ENCODE measurements at places on chromosomes 16 and 17. TPM values are rescaled to one million over a fixed set of nuclear protein-coding genes. Genes with fewer than 3 reads are reported as not detected.

GRCh38 chr16:75011634-75012307, 12.9 kb downstream of the ZNRF1 start:
- H3K36me3 ChIP-seq, result peaks cover 1% of the 10 kb centered on the region
- no peak overlapping the region for H3K4me3 ChIP-seq
- peak overlapping the region; percentile 1 for H3K27ac ChIP-seq
- H3K4me1 ChIP-seq, result peaks cover 48% of the 10 kb centered on the region
- DNase-seq, result no peak

DNA sequence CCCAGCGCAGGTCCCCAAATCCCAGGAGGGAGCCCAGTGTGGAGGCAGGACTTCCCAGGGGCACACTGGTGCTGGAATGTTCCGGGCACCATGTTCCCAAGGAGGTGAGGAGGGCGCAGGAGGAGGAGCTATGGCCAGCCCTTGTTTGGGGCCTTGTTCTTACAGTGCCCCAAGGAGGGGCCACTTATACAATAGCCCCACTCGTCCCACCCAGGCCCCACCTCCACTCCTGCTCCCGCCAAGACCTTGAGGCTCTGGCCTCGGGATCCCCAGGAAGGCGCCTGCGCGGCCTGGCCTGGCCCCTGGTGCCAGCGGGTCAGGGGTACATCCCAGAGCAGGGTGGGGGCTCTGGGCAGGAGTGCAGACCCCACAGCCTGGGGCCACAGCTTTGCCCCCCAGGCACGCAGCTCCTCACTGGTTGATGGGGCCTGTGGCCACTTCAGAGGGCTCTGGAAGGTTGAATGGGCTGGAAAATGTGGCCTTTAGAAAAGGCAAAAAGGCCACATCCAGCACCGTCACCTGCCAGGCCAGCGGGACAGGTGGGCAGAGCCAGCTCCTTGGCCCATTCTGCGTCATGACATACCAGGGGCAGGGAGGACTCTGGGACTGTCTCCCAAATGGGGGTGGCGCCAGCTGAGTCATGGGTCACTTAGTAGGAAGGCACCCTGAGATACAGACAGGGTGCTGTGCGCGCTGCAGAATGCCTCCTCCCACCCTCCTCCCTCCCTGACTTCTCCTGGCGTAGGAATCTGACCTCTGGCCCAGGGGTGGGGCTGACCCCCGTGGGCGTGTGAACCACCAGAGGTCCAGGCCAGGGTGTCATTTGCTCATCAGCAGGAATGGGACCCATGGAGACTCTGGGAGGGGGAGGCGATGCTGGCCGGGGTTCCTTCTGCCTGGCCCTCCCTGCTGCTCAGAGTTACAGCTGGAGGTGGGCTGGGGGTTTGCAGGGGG, 32.3 kb upstream of the PVALEF start:
- H3K4me1 ChIP-seq, result peaks cover 58% of the 10 kb centered on the region
- H3K4me3 ChIP-seq, result no peak overlapping the region
- no peaks in the 10 kb centered on the region for H3K36me3 ChIP-seq
- H3K27ac ChIP-seq, result no peak overlapping the region
- DNase-seq, result peak; percentile 68

GRCh38 chr17:38663125-38663751, 11.5 kb downstream of the EPOP start:
- H3K4me1 ChIP-seq, result peaks cover 72% of the 10 kb centered on the region
- DNase-seq, result peak; percentile 90
- no peaks in the 10 kb centered on the region for H3K36me3 ChIP-seq
- peaks cover 4% of the 10 kb centered on the region for H3K27me3 ChIP-seq
- H3K4me3 ChIP-seq, result no peak overlapping the region
- H3K27ac ChIP-seq, result no peak overlapping the region

DNA sequence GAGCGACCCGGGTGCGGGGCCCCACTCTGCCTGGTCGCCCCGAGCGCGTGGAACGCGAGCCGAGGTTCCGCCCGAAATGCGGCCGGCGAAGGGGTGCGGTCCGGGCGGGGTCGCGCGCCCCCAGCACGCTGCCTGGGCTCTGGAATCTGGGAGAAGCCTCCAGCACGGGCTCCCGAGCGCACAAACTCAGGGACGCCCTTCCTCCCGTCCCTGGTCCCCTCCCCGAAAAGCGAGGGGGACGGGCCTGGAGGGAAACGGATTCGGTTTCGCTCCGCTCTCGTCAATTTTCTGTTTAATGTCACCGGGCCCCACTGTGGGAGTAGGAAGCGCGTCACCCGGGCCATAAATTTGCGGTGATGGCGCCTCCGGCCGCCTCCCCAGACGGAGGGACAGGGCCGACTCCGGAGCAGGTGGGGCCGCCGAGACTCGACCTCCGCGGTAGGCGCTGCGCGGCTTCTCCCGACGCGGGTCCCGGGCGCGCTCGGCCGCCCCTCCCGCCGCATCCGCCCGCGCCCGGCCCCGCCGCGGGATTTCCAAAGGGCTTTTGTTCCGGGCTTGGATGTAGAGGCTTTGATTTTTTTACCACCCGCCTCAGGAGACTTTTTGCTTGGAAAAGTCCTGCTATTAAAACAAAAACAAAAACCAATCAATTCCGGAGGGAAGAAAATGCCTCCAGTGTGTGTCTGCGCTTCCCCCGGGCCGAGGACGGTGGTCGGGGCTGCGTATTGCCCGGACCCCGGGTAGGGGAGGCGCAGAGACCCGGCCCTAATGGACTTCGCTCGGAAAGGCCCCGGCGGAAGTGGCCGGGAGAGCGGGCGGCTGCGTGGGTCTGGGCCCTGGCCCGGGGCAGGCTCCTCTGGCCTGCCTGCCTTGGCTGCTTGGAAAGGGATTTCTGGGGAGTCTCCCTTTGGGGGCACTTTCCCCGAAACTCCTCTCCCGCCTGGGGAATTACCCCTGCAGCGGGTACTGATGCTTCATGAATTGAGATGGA, 7.9 kb upstream of the BAHCC1 start:
- peaks cover 73% of the 10 kb centered on the region for H3K4me1 ChIP-seq
- H3K4me3 ChIP-seq, result peak overlapping the region; percentile 76
- DNase-seq, result no peak
- peaks cover 14% of the 10 kb centered on the region for H3K27me3 ChIP-seq
- H3K27ac ChIP-seq, result peak overlapping the region; percentile 38
- H3K36me3 ChIP-seq, result no peaks in the 10 kb centered on the region

Gene RBL2
- 35.3 TPM for total RNA-seq

Gene OR4D1
- not detected for total RNA-seq

GRCh38 chr17:40323391-40324381, 14.7 kb downstream of the RARA start:
- no peak overlapping the region for H3K27ac ChIP-seq
- H3K4me3 ChIP-seq, result no peak overlapping the region
- H3K4me1 ChIP-seq, result peaks cover 91% of the 10 kb centered on the region
- no peaks in the 10 kb centered on the region for H3K36me3 ChIP-seq
- no peak for DNase-seq
- H3K27me3 ChIP-seq, result no peaks in the 10 kb centered on the region

DNA sequence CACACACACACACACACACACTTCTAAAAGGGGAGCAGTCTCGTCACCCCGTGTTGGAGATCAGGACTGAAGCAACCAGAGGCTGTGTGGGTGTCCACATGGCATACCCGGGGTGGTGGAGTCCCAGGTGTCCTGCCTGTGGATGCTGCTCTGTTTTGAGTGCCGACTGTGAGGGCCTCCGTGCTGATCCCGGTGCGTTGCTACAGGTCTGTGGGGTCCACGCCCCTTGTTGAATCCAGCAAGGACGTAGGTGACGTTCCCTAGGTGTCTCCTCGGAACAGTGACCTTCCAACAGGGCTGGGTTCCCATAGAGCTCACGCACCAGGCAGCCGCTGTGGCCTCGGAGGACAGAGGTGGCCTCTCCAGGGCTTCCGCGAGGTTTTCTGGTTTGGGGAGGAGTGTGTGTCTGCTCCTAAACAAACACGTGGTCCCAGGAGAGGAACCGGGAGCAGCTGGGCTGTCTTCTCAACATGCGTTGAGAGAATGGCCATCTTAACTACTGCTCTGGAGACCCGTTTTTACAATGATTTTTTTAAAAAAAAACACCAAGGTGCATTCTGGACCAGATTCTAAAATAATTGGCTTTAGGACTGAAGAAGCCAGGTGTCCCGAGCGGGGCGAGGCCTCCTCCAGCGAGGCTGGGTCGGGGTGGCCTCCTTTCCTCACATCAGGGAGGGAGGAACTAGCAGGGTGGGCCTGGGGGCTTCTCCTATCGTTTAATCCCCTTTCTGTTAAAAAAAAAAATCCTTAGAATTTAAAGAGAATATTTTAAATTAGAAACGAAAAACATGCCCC, 100.6 kb upstream of the ZNF750 start:
- H3K4me3 ChIP-seq, result no peak overlapping the region
- H3K27me3 ChIP-seq, result no peaks in the 10 kb centered on the region
- DNase-seq, result no peak
- H3K4me1 ChIP-seq, result no peaks in the 10 kb centered on the region

DNA sequence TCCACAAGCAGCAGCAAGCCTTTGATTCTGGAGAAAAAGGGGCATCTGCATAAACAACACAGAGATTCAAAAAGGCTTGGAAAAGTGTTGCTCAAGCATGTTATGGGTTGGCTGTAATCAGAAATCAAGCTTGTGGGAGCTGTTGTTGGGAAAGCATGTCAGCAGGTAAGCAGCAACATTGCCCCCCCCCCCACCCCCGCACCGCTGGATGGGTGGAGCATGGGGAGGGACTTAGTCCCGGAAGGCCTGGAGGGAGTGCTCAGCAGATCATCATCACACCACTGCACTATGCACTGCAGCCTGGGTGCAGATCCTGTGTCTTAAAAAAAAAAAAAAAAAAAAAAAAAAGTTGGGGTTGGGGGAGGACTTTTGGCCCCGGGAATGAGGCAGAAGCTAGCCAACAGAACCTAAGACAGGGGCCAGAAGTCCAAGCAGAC, 16.8 kb upstream of the AKAP1 start:
- H3K4me1 ChIP-seq, result peaks cover 27% of the 10 kb centered on the region
- H3K27me3 ChIP-seq, result peaks cover 6% of the 10 kb centered on the region

- no peak for DNase-seq
- H3K4me3 ChIP-seq, result no peak overlapping the region
- H3K36me3 ChIP-seq, result peaks cover 32% of the 10 kb centered on the region
Measured at GRCh38 chr16:75097941-75098901, 18.4 kb downstream of the LDHD start.

- no peak for DNase-seq
- no peaks in the 10 kb centered on the region for H3K27me3 ChIP-seq
- no peak overlapping the region for H3K4me3 ChIP-seq
- peaks cover 2% of the 10 kb centered on the region for H3K36me3 ChIP-seq
- no peaks in the 10 kb centered on the region for H3K4me1 ChIP-seq
- no peak overlapping the region for H3K27ac ChIP-seq
Measured at GRCh38 chr17:56851008-56851407, 17.1 kb downstream of the DGKE start.

GRCh38 chr16:3472878-3473595, 22.3 kb downstream of the C16orf90 start:
- no peak overlapping the region for H3K4me3 ChIP-seq
- 0 out of 2 replicates have a peak, but pooled peaks cover 4% of the 10 kb centered on the region for H3K4me1 ChIP-seq
- no peaks in the 10 kb centered on the region for H3K27me3 ChIP-seq
- no peak for DNase-seq
- peaks cover 6% of the 10 kb centered on the region for H3K36me3 ChIP-seq

GRCh38 chr17:42230225-42230624, 35.9 kb upstream of the GHDC start:
- no peak overlapping the region for H3K27ac ChIP-seq
- H3K4me1 ChIP-seq, result no peaks in the 10 kb centered on the region
- H3K36me3 ChIP-seq, result no peaks in the 10 kb centered on the region
- no peak for DNase-seq
- no peaks in the 10 kb centered on the region for H3K27me3 ChIP-seq

GRCh38 chr17:58677194-58677880, 14.5 kb downstream of the TEX14 start:
- no peak for DNase-seq
- no peaks in the 10 kb centered on the region for H3K27me3 ChIP-seq
- H3K27ac ChIP-seq, result no peak overlapping the region
- no peaks in the 10 kb centered on the region for H3K36me3 ChIP-seq

DNA sequence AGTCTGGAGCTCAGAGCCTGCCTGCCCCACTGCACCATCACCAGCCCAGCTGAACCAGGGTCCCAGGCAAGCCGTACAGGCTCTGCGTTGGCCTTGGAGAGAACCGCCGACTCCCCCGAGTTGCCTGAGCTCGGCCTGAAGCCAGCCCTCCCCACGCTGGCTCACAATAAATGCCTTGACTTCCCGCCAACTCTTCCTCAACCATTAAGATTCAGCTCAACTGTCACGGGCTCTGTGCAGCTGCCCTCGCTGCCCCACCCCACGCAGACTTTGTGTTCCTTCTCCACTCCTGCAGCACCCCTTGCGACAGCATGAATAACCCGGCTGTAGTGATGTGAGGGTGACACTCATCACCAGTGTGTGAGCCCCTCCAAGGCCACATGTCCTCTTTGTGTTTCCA, 4.8 kb upstream of the QPRT start:
- H3K4me1 ChIP-seq, result peaks cover 47% of the 10 kb centered on the region
- no peak overlapping the region for H3K27ac ChIP-seq
- no peaks in the 10 kb centered on the region for H3K27me3 ChIP-seq
- no peaks in the 10 kb centered on the region for H3K36me3 ChIP-seq

- H3K27me3 ChIP-seq, result no peaks in the 10 kb centered on the region
- H3K27ac ChIP-seq, result no peak overlapping the region
- no peak for DNase-seq
- H3K4me1 ChIP-seq, result no peaks in the 10 kb centered on the region
Measured at GRCh38 chr17:42692489-42692888, 10.2 kb downstream of the CNTNAP1 start.

DNA sequence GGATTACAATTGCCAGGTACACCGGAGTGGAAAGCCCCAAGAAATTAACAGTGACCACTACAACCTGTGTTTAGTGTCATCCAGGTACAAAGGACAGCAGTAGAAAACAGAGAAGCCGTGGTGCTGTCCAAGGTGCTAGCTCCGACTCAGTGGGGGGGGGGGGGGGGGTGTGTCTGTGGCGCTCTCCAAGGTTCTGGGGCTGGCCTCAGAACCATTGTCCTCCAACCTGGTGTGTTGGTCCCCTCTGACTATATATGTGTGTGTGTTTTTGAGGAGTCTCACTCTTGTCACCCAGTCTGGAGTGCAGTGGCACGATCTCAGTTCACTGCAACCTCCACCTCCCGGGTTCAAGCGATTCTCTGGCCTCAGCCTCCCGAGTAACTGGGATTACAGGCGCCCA, 5.8 kb upstream of the ZNF23 start:
- H3K27ac ChIP-seq, result no peak overlapping the region
- H3K36me3 ChIP-seq, result no peaks in the 10 kb centered on the region
- peaks cover 5% of the 10 kb centered on the region for H3K4me1 ChIP-seq
- DNase-seq, result peak; percentile 37
- H3K27me3 ChIP-seq, result no peaks in the 10 kb centered on the region
- H3K4me3 ChIP-seq, result no peak overlapping the region

DNA sequence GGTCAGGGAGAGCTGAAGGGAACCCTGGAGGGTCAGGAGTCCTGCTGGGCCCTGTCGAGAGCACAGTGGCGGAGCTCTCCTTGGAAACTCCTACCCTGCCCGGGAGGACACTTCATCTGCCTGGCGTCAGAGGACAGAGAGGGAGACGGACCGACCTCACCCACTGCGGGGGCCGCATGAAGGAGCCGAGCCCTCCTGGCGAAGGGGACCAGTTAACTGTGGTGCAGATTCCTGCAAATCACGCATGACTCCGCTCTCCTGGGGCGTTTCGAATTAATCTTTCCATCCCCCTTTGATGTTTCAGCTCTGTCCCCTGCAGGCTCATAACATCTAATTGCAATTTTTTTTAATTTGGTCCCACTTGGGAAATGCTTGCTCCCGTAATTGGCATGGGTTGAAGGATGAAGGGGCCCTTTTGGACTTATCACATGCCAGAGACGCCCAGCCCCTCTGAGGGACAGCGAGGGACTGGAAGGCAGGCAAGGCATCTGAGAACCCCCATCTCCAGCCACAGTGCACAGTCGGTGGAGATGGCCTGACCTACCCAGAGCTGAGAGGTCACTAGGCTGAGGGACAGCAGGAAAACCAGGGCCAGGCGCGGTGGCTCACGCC, 26.5 kb downstream of the RPH3AL start:
- no peak for DNase-seq
- peaks cover 25% of the 10 kb centered on the region for H3K36me3 ChIP-seq
- H3K4me1 ChIP-seq, result no peaks in the 10 kb centered on the region
- H3K27me3 ChIP-seq, result no peaks in the 10 kb centered on the region
